ENCODE measurements at places on chromosomes 4 and X.

DNA sequence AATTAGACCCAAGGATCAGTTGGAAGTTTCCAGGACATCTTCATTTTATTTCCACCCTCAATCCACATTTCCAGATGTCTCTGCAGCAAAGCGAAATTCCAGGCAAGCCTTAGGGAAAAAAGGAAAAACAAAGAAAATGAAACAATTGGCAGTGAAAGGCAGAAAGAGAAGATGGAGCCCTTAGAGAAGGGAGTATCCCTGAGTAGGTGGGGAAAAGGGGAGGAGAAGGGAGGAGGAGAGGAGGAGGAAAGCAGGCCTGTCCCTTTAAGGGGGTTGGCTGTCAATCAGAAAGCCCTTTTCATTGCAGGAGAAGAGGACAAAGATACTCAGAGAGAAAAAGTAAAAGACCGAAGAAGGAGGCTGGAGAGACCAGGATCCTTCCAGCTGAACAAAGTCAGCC lies at the start of gene PLP1:
TSS of gene PLP1 (plus strand) at position 295 of the 400 bp plus-strand sequence. CDS start 156 bp downstream, outside the sequence.
- no peak for DNase-seq

DNA sequence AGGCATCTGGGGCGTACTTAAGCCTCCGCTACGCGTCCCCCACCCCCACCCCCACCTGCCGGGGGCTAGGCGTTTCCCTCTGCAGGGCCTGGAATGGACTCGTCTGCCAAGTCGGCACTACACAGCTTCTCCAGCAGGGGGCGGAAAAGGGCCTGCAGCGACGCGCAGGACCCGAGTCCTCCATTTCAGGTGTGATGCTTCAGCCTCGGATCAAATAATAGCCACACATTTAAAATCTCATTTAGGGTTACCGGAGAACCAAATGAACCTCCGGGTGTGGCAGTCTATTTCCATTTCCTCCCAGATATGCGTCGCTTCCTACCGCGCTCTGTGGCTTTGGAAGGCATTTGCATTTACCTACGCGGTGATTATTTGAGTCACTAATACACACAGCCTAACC lies 2.9 kb downstream of the PAK3 start:
- peak; percentile 37 for DNase-seq

DNA sequence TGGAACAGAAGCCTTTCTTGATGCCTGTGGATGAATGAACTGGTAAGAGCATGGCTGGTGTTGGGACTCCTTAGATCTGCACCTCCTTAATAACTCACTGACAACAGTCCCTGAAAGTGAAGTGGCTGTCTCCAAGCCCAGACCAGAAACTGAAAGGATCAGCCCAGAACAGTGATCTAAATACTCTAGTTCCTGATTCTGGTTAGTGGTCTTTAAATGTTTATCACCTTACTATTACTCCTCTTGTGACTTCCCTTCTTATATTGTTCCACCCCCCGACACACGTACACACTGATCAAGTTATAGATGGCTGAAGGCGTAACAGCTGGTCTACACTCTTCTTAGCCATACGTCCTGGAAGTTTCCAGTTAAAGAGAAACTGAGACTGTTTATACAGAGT lies 33.8 kb upstream of the ARMCX2 start:
- no peak for DNase-seq

DNA sequence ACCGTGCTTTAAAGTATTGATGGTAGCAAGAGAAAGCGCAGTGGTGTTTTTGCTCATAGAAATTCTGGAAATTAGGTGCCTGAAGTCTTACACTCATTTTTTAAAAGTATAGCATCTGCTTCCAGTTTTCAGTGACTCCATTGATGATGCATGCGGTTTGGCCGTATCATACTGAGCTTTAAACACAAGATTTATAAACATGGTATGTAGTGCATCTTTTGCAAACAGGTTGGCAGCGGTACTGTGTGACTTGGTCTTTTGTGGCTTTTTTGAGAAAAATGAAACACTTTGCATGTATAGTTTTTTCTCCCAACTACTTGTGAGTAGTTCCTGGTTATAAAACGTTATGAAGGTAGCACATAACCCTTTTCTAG lies 2.0 kb downstream of the DDX3X start:
- DNase-seq = no peak

DNA sequence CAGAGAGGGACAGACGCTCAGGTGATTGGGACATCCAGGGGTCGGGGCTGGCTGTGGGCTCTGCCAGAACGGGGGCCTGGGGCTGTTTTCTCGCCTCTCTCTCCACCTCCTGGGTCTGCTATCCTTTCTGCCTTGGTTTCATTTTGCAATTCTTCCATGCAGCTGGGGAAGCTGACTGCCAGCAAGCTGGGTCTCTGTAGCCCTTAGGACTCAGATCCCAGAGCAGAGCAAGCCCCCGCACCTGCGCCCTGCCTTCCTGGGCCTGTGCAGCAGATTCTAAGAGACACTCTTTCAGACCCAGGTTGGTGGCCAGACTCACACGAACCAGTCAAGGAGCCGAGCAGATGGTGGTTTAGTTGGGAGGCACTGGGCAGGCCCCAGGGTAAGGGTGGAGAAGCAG lies 59.1 kb upstream of the GRPEL1 start:
- DNase-seq = no peak

- DNase-seq = no peak
Measured at GRCh38 chr4:94302191-94302590, 40.4 kb downstream of the HPGDS start.

DNA sequence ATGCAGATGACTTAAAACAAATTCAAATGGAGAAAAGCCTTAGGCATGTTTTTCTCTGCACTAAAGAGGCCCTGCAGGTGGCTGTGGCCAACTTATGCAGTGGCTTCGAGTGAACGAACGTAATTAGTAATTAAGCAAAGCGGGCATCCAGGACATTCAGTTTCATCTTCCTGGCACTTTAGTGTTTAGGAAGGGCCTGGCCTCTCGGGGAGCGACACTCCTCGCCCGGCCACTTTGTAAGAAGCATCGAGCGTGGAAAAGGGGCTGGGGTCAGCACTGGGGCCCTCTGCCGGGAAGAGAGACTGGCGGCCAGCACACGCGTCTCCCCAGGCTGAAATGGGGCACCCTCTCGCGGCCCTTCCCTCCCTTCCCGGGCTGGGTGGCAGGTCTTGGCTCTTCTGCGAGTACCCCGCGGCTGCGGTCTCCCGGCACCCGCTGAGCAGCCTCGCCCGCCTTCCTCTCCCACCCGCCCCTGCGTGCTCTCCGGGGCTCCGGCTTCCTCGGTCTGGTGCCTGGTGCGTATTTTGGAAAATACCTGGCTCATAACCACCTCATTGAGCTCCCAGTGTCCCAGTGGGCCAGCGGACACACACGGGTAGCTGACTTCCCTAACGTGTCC lies 677 bp upstream of the CYP4V2 start:
- peak; percentile 34 for DNase-seq

- no peak for DNase-seq
Measured at GRCh38 chrX:109863811-109864210, 130.8 kb upstream of the ACSL4 start.

GRCh38 chrX:119095936-119096335 lies 23.1 kb downstream of the CT47C1 start:
- DNase-seq = no peak

DNA sequence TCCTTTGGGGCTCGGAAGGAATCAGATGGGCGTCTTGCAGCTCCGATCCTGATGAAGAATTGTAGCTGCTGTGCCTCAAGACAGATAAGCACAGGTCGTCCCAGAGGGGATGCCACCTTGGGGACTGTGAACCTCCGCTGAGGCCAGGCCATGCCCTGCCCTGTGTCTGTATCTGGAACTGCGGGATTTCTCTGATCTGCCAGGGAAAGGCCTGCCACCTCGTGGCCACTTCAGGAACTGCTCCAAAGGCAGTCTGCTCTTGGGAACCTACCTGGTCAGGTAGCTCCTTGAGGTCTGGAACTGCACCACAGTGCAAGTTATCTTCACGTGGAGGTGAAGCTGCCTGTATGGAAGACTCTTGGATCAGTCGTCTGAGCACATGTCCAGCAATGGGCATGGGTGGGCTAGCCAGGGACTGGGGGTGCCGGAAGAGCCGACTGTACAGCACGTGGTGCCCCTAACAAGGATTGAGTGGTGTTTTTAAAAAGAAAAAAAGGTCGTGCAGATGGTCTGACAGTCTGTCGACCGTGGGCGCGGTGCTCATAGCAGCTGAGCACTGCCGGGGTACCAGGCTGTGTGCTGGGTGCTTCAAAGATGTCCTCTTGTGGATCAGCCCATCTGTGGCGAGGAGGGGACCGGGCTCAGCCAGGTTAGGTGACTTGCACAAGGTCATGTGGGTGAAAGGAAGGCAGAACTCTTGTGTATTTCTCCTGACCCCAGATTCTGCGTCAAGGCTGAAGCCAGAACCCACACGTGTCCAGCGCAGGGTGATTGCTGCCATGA lies 3.1 kb upstream of the GRPEL1 start:
- peak; percentile 82 for DNase-seq

- no peak for DNase-seq
Measured at GRCh38 chr4:189200353-189200752, 740.3 kb upstream of the FRG1 start.

DNA sequence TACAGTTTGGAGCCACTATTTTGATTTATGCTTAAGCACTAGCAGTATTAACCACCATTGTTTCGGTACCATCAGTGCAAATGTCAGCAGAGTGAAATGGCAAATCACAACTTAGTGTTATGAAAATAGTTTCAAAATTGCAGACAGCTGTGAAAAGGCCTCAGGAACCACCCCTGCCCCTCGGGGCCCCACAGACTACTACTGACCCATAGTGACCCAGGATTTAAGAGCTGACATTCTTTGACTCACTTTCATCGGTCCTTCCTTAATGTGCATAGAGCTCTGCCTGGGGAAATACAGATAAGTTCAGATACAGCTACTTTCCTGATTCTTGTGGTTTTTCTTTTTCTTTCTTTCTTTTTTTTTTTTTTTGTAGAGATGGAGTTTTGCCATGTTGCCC lies 3.3 kb upstream of the BBS7 start:
- DNase-seq = no peak

DNA sequence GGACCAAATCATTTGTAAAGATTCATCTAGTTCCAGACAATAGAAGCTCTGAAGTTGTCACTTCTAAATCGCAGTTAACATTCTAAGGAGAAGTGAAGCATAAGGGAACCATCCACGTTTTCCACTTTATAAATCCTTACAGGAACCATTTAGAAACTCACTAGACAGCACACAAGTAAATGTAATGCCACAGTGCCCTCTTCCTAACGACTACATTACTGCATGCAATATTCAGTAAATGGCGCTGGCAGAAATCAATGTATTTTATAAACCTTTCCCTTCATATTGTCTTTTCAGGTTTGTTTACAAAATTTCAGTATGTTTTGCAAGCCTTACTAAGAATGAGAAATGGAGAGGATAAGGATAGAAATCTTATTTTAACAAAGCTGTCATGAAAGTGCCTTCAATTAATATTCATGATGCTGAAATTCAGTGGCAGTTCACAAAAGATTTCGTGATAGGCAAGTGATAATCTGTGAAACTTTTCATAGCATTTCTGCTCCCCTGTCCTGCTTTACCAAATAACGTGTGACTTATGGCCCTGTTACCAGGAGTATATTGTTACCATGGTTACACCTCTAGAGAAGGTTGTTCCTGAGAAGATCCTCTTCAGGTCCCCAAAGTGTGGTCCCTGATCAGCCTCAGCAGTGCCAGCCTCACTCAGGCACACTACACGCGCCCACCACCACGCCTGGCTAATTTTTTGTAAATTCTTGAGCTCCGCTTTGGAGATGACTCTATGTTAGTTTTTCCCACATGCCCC lies 54.2 kb downstream of the TMA16 start:
- no peak for DNase-seq

- DNase-seq = no peak
Measured at GRCh38 chr4:95093936-95094929, 336.5 kb downstream of the BMPR1B start.

GRCh38 chr4:17120761-17121160 lies 222.3 kb upstream of the LDB2 start:
- DNase-seq = no peak

DNA sequence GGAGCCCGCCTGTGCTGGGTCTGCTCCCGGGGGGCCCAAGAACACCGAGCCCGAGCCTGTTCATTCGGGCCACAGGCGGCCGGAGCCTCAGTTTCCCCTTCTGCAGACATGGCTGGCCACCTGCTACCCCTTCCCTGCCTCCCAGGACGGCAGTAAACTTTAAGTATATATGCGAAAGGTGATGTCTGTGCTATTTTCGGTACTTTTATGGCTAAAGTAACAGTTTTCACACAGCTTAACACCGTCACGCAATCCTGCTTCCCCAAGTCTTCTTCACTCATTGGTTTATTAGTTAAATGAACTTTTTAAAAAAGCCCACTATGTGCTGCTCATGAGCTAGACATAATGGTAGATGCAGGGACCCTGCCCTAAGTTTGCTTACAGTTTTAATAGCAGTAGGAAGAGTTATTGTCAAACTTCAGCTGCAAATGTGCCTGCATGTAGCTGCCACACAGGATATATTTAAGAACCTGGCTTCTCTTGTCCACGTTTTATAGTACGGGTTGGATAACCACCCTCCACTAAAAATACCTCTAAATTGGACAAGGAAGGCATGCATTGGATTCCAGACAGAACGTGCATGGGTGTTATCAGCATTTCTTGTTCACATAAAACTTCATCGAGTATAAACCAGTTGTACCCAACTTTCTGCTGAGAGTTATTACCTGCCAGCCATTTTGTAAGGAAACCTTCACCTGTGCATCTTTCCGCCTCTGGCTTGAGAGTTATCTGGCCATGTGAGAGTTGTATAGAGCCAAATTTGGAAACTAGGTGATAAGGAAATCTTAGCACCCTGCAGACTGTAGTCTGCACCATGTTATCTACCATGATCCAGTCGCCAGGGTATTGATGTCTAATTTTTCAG lies 741 bp downstream of the ANAPC4 start:
- DNase-seq = peak; percentile 1

GRCh38 chr4:2811830-2812611 lies 19.1 kb downstream of the SH3BP2 start:
- DNase-seq = no peak

DNA sequence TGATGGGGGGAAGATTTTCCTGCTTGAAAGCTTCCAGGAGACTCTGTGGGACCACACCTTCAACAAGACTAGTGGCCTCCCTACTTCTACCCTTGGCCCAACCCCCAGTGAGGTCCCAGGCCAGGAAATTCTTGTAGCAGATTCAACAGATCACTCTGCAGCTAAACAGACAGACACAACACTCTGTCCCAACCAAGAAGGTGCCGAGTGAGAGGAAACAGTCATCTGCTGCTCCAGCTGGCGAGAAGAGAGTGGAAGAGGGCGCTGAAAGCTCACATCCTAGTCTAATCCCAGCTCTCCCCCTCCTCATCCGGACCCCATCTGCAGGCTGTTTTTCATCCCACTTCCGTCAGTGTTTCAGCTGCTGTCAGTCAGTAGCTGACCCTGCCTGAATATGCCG lies 63.4 kb downstream of the CHRDL1 start:
- no peak for DNase-seq

DNA sequence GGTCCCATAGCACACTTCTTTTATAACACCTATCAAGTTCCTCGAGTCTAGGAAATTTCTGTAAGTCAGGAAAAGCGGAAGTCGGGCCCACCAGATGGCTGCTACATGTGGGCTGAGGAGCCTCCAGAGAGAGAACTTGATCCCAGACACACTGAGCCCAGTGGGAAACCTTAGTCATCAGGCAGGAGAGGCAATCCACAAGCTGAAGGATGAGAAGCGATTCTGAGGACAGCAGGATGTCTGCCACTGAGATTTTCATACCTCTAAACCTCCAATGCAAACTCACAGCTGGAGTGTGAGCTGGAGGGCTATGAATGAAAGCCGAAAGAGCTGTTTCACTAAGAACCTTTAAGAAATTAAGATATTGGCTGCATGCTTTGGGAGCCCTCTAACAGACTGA lies 52.6 kb upstream of the PDHA1 start:
- no peak for DNase-seq
